ENCODE measurements at places on chromosomes 3 and 15.

- DNase-seq = no peak
Observed at GRCh38 chr3:109136523-109136922, at the start of gene C3orf85. Gene C3orf85 (plus strand): TSS chr3:109136719. CDS start chr3:109136848, 129 bp downstream.

DNA sequence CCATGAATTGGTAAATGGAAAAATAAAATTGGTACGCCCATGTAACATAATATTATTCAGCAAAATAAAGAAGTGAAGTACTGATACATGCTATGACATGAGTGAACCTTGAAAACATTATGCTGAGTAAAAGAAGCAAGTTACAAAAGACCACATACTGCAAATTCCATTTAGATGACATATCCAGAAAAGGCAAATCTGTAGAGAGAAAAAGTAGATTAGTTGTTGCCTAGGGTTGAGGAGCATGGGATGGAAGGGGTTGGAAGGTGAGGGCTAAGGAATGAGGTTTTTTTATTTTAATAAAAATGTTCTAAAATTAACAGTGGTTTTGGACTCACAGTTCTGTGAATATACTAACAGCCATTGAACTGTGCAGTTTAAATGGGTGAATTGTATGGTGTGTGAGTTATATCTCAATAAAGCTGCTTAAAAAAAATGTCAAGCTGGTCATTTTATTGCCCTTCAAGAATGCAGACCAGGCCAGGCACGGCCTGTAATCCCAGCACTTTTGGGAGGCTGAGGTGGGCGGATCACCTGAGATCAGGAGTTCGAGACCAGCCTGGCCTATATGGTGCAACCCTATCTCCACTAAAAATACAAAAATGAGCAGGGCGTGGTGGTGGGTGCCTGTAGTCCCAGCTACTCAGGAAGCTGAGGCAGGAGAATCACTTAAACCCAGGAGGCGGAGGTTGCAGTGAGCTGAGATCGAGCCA lies 8.1 kb upstream of the DLG1 start:
- no peak for DNase-seq

DNA sequence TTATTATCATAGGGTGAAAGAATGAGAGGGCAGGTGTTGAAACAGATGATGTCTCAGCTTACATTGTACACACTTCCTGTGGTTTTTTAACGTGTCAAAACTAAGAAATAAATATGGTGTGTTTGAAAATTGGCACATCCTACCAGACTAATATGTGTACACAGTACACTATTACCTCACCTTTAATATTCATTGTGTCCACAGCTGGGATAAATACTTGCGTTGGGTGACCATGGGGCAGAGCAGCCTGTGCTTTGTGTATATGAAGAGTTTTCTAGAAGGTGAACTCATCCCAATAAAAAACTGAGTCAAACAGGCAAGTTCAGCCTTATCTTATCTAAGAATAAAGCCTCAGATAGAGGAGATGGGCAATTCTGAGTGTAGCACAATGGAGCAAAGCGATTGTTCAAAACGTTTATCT lies 17.3 kb downstream of the SUCNR1 start:
- DNase-seq = peak; percentile 39

- peak; percentile 16 for DNase-seq
Observed at GRCh38 chr3:28667646-28668621, 319.3 kb upstream of the AZI2 start.

DNA sequence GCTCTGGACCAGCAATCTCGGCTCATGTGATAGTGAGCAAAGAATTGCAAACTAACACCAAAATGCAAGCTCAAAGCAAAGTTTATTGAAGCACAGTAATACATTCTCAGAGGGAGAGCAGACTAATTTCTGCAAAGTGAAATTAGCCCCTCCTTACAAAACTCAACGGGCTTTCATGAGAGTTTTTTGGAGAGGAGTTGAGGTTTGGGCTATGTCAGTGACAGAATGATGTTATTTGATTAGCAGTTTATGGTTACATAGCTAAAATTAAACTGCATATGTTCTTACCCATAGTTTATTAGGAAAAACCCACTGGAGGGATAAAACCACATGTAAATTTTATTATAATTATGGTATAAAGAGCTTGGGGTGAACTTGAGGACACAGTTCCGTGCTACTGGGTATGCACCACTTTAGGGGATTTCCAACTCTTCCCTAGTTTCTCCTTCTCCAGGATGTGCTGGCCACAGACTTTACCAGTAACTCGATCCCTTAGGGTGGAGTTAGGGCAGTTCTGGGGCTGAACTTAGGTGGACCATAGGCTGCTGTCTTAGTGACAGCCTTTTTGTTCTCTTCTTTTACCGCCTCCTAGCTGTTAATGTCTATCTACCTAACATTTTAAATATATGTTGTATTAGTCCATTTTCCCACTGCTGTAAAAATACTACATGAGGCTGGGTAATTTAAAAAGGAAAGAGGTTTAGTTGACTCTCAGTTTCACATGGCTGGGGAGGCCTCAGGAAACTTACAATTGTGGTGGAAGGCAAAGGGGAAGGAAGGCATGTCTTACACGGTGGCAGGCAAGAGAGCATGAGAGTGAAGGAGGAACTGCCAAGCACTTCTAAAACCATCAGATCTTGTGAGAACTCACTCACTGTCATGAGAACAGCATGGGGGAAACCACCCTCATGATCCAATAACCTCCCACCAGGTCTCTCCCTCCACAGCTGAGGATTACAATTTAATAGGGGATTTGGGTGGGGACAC lies 8.9 kb upstream of the AADACL2 start:
- no peak for DNase-seq

DNA sequence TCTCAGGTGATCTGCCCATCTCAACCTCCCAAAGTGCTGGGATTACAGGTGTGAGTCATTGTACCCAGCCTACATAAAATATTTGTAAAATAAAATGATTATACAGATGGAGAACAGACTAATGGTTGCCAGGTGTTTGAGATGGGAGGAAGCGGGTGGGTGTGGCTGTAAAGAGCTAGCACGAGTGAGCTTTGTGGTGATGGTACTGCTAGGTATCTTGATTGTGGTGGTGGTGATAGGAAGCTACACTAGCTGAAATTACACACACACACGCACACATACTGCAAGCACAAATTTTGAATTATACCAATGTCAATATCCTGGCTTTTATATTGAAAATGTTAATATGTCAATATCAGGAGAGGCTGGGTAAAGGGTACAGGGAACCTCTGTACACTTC lies 5.4 kb downstream of the PGPEP1L start:
- DNase-seq = no peak

DNA sequence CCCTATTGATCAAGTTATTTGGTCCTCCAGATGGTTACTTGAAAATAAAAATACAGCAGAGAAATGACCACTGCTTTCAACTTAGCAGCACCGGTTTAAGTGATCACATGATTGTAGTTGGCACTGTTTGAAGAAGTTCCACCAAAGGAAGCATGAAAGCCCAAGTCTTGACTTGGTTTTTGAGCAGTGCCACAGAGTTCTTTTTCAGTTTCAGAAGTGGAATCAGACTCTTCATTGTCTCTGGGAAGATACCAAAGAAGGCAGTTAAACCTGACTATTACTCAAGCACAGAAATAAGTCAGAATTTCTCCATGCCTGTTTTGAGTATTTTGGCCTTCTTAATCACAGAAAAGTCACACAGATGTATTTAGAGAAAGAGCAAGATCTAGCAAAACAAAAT lies 66.7 kb downstream of the BBX start:
- DNase-seq = no peak

DNA sequence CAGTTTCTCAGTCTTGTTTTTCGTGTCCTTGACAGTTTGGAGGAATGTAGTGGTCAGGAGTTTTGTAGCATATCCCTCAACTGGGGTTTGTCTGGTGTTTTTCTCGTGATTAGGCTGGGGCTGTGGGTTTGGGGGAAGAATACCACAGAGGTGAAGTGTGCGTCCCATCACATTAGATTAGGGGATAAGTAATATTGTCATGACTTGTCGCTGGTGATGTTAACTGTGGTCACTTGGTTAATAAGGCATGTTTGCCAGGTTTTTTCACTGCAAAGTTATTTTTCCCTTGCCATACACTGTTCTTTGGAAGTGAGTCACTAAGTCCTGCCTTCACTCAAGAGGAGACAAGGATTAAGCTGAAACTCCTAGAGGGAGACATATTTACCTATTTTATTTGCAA lies 39.1 kb downstream of the PAK2 start:
- no peak for DNase-seq

GRCh38 chr15:61063875-61064320 lies 165.2 kb downstream of the RORA start:
- DNase-seq = no peak

- DNase-seq = no peak
Observed at GRCh38 chr3:197283045-197283444, 15.4 kb downstream of the DLG1 start.

DNA sequence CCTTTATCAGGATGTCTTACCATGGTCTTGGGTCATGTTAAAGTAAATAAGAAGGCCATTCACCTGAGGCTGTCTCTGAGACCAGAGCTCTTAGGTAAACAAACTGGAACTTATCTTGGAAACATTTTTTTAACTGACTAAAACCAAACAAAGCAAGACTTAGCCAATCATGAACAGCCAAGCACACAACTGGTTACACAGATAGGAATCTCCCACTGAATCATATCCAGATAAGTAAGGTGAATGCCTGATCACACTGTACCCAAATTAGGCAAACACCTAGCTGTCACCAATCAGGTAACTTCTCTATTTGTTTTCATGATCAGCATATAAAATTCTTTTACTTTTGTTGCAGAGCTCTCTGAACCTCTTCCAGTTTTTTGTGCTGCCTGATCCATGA lies 205.4 kb downstream of the CNTN3 start:
- DNase-seq = no peak

- DNase-seq = no peak
Observed at GRCh38 chr3:155605571-155605970, 139.3 kb downstream of the PLCH1 start.

DNA sequence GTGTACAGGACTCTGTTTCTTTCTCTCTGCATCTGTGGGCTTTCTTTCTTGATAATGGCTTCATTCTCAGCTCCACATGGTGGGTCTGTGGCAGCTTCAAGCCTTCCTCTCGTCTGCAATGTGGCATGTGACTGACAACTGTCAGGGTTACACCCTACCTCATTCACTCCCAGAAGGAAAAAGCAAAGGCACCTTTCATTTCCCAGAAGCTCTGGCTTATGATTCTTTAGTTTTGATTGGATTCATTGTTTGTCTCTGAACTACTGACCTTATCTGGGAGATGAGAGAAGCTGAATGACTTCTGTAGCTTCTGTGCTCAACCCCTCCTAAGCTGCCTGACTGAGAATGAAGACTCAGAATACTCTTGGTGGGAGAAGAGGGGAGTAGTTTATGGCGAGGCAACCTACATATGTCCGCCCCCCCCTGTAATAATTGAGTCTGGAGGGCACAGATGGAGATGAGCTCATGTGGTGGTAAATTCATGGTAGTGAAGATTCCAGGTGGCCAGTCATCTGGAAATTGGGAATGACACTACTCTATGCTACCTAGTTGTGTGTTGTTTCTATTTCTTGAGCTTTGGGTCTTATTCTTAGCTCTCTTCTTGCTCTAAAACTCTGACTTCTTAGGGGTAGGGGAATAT lies 38.4 kb downstream of the KCNAB1 start:
- no peak for DNase-seq

GRCh38 chr15:62109982-62110851 lies 43.4 kb downstream of the C2CD4A start:
- DNase-seq = no peak

DNA sequence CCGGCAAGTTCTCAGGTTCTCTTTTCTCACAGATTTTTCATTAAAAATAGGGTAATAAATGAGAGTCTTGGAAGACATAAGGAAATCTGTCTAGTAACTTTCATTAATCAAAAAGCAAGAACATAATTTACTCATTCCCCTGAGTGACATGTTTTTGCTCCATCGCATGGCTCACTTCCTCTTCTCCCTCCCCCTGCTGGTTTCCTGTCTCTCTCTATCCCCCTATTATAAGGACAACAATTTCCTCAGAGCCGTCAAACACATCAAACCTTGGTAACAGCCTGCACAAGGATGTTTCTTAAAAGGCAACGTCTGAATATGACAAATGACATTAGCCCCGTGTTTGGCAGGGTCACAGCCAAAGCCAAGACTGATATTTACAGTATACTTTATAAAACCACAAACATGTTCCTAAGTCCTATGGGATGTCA lies 1149.6 kb downstream of the IGSF11 start:
- no peak for DNase-seq

GRCh38 chr3:132870541-132870940 lies 148.3 kb upstream of the NPHP3 start:
- no peak for DNase-seq

- DNase-seq = no peak
Observed at GRCh38 chr3:74233091-74233490, 381.4 kb downstream of the CNTN3 start.

DNA sequence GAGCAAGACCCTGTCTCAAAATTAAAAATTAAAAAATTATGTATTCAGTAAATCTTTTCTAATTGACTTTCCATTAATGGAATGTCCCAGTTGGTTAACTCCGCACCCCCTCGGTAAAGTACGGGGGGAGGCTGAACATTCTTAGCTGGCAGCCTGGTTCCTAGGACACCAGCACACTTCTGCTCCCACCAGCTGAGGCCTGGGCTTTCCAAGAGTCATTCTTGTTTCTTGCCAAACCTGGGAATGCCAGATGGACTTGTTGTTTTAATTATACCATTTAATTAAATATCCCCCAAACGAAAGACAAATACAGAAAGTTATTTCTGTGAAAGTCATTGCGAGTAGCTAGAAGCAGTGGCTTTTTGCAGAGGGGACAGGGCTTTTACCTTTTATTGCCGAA lies 179.4 kb downstream of the VGLL4 start:
- no peak for DNase-seq

- no peak for DNase-seq
Observed at GRCh38 chr3:33513262-33513863, 73.2 kb upstream of the UBP1 start.

DNA sequence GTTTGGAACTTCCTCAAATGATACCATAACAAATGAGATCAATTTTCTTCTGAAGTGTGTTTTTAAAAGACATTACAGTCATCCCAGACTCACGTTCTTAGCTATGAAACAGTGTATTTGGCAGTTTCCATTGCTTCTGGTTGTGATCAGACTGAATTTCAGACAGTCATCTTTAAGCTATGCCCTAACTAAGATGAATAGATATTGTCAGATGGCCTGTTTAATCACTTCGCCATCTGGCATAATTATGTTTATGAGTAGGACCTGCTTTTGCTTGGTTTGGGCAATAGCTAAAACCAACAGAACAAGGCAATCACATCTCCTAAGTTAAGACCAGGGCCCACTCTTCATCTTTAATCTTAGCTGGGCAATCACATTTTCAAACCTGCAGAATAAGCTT lies 313.1 kb downstream of the SV2B start:
- DNase-seq = no peak

GRCh38 chr3:165635791-165636683 lies 201.2 kb downstream of the BCHE start:
- DNase-seq = no peak

DNA sequence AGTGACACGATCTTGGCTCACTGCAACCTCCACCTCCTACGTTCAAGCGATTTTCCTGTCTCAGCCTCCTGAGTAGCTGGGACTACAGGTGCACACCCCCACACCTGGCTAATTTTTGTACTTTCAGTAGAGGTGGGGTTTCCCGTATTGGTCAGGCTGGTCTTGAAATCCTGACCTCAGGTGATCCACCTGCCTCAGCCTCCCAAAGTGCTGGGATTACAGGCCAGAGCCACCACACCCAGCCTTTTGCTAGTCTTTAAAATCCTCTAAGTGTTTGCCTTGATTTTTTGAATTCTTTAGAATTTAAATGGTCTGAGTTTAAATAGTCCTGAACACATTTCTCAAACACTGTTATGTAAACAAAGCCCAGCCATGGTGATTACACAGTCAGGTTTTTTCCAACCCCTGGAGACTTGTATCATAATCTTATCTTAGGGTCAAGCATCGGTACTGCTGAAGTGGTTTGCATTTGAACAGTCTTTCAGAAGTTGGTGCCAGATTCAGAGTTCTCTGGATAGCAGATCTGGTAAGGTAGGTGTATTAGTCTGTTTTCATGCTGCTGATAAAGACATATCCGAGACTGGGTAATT lies 28.2 kb upstream of the PIAS1 start:
- DNase-seq = no peak
